Endothelial cell (in vitro differentiated cells): ENCODE measurements at places on chromosomes 4 and X. TPM values are rescaled to one million over a fixed set of nuclear protein-coding genes. Genes with fewer than 3 reads are reported as not detected.

Gene GLRA3
- total RNA-seq, result not detected

DNA sequence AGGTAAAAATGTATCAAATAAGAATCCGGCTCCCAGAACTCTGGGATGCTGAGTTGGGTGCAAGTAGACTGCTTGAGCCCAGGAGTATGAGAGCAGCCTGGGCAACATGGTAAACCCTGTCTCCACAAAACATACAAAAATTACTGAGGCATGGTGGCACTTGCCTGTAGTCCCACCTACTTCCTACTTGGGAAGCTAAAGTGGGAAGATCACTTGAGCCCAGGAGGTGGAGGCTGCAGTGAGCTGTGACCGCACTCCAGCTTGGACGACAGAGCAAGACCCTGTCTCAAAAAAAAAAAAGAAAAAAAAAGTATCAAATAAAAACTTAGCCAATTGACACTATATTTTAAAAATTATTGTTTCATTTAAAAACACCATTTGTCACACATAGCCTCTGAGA, 84.4 kb downstream of the FBXW7 start:
- no peak for DNase-seq

GRCh38 chr4:149972407-149972806, 105.8 kb upstream of the DCLK2 start:
- no peak for DNase-seq

- no peak for DNase-seq
Observed at GRCh38 chr4:8192748-8193738, 6.0 kb upstream of the SH3TC1 start.

GRCh38 chr4:137470806-137471205, 61.5 kb downstream of the PCDH18 start:
- DNase-seq, result no peak

- peak; percentile 6 for DNase-seq
Observed at GRCh38 chrX:145818186-145819113, 821 bp downstream of the SLITRK2 start.

Gene FGFBP2
- total RNA-seq, result not detected

Gene VEGFC
- total RNA-seq, result 0.92 TPM

DNA sequence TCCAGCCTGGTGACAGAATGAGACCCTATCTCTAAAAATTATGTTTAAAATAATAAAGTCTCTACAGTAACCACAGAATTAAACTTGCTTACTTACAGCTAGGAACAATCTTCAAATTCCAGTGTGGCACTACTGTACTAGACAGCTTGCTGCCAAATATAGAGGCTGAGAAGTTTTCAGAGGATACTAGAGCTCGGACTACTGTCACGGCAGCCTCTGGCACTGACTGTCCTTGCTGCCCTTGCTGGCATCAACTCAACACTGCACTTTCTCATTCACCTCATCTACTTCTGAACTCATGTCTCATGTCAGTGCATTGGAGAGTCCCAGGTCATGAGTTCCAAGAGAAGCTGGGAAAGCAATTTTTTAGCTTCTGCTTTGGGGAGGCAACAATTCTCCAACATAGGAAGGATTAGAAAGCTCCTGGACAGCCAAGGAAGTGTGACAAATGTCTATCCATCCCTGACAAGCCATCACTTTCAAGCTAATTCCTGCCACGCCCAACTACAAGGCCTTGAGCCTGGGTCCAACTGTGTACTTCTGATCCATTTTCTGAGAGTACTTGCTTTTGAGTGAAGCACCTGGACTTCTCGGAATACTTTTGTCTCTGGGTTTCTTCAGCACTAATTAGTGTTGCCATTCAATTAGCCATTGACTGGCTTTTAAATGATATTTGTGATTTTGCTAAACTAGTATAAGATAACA, 98.6 kb upstream of the NR3C2 start:
- DNase-seq, result no peak

- no peak for DNase-seq
Observed at GRCh38 chr4:67762086-67762485, 7.9 kb upstream of the GNRHR start.

DNA sequence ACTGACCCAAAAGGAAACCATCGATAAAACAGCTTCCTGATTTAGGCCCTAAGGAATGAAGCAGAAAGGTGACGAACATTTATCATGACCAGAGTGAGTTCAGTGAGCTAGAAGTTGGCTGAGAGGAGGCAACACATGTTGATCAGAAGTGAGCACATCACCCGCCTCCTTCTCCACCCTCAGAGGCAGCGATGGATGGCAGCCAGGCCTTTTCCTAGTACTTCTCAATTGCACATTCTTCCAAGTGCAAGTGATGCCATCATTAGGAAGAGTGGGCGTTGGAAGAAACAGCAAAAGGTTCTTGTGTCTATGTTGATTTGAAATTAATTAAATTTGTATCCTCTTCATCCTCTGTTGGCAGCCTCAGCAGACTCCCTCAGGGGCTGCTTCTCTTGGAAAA, 51.7 kb downstream of the TMEM154 start:
- DNase-seq, result no peak

Gene SYTL5
- total RNA-seq, result not detected

DNA sequence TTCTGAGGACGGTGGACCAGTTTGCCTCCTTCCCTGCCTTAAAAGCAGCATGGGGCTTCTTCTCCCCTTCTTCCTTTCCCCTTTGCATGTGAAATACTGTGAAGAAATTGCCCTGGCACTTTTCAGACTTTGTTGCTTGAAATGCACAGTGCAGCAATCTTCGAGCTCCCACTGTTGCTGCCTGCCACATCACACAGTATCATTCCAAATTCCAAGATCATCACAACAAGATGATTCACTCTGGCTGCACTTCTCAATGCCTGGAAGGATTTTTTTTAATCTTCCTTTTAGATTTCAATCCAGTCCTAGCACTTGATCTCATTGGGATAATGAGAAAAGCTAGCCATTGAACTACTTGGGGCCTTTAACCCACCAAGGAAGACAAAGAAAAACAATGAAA, 255.3 kb downstream of the RAPGEF2 start:
- DNase-seq, result no peak

DNA sequence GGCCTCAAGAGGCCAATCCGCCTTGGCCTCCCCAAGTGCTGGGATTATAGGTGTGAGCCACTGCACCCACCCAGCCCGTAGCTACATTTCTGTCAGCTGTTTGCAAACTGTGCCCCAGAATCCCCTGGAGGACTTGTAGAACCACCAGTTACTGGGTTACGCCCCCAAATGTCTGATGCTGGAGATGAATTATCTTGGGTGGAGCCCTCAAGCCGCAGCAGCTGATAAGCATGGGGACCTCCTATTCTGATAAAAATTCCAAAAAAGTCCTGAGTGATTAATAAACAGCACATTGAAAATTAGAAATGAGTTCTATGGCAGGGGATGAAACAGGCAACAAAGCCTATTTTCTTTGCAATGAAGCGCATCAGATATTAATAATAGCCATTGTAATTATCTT, 105.0 kb downstream of the PTTG2 start:
- DNase-seq, result no peak

GRCh38 chr4:172134521-172134920, 321.3 kb downstream of the GALNTL6 start:
- DNase-seq, result no peak

Gene DOK7
- total RNA-seq, result 0.69 TPM

DNA sequence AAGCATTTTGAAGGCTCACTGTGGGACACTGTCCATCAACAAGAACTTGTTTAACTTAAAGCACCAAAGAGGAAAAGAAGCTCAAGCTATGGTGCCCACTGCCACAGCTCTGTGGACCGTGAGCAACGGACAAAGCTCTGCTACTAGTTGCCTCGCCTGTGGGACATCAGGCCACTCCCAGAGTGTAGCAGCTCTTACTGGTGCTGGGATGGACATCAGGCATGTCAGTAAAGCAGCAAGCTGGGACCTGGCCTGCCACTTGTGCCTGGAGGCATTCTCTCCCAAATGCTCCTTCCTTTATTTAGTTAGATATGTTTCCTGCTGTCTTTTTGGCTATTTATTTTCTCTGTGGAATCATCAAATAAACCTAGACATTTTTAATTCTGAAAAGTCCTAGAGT, 46.7 kb downstream of the TMEM154 start:
- DNase-seq, result no peak

Gene SPIN2A
- 1.6 TPM for total RNA-seq

DNA sequence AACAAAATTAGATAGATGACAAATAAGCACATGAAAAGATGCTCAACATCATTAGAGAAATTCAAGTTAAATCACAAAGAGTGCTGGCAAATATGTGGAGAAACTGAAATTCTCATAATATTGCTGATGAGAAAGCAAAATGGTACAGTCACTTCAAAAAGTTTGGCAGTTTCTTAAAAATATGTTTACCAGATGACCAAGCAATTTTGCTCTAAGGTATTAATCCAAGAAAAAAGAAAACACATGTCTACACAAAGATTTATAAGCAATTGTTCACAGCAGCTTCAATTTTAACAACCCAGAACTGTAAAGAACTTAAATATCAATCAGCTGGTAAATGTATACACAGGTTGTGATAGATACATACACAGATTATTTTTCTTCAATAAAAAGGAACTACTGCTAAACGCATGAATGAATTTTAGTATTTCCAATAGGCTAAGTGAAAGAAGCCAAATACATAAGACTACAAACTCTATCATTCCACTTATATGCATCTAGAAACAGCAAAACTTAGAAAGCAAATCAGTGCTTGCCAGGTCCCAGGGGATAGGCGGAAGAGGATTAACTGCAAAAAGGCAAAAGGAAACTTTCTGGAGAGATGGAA, 11.7 kb downstream of the OTUD4 start:
- no peak for DNase-seq

Gene SSX4
- not detected for total RNA-seq

GRCh38 chr4:176193126-176193525, 2.3 kb downstream of the SPATA4 start:
- DNase-seq, result no peak

DNA sequence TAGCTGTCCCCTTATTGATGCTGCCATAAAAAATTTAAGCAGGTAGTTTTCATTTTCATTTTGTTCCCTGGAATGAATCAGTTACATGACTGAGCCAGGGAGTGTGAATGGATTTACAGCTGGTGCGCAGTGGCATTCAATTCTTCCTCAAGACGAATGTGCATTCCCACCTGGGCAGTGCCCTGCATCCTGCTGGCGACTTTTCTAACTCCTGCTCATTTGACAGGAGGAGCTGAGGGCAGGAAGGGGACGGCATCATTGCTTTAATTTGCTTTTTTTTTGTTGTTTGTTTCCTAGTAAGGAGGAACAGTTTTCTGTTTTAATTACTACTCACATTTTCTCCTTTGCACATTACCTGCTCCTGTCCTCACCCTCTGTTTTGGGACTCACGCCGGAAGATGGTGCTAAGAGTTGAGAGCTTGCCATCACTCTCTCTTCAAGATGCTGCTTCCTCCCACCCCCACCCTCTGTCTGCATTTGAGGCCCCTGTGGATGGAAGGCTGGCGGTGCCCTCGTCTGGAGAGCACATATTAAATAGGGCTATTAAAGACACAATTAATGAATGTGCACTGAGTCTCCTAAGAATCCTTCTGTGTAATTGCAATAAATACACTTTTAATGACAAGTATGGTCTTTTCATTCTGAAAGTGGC, 35.8 kb downstream of the PSAPL1 start:
- no peak for DNase-seq

DNA sequence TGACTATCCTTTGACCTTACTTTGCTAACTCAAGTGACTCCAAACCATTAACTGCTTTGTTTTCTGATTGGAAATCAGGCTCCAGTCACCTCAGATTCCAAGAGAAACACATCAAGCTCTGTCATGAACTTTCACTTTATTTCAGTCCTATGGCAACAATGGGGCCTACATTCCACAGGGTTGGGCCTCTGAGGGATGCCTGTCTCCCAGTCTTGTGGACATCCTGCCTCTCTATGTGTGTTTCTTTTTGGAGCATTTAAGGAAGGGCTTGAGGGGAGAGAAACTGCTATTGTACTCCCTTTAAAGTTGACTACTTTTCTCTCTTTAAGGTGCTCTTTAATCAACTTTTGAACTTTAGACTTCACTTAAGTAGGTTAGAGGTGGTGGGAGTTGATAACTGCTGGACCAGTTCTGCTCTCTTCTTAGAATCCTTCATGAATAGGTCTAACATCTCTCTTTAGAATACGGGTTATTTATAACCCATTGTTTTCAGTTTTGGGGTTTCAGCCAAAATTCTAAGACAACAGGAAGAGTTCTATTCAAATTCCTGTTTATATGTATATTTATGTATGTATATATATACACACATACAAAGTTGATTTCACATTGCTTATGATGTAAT, 274.3 kb upstream of the NR3C2 start:
- peak; percentile 19 for DNase-seq

Gene UBA1
- total RNA-seq, result 246 TPM

- DNase-seq, result no peak
Observed at GRCh38 chrX:131058136-131058868, at the start of gene ARHGAP36. Gene ARHGAP36, plus strand, starts transcription at chrX:131058346. Its CDS starts 23,320 bp downstream, at chrX:131081666.

DNA sequence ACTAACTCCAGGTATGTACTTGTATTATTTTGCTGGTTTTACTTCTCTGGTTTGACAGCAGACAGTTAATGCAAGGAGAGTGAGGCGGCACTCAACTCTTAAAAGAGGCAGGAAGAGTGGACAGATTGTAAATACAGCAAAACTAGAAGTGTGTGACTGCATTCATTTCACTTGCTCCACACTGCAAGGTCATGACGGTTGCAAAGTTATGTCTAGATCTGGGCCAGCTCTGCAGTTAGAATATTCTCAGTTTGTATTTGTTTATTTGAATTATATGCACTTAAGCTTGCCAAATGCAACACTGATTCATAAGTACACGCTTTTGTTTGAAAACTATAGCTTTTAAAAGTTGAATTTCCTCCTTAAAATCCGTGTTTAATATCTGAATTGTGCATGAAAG, 148.9 kb downstream of the STIM2 start:
- DNase-seq, result no peak

- no peak for DNase-seq
Observed at GRCh38 chr4:90951037-90951436, 823.8 kb downstream of the CCSER1 start.

Gene NDST4
- total RNA-seq, result not detected

GRCh38 chrX:136166221-136166855, 19.0 kb downstream of the FHL1 start:
- DNase-seq, result no peak

Gene SOX3
- total RNA-seq, result 0.49 TPM

DNA sequence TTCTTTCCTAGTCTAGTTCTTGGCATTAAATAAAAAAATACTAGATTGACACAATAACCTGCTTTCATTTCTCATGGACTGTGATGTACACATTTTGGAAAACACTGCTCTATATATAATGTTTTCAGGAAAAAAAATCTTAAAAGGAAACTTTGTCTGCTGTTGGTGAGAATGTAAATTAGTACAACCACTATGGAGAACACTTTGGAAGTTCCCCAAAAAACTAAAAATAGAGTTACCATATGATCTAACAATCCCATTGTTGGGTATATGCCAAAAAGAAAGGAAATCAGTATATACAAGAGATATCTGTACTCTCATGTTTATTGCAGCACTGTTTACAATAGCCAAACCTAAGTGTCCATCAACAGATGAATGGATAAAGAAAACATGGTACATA, 202.3 kb downstream of the PPP3CA start:
- DNase-seq, result no peak

DNA sequence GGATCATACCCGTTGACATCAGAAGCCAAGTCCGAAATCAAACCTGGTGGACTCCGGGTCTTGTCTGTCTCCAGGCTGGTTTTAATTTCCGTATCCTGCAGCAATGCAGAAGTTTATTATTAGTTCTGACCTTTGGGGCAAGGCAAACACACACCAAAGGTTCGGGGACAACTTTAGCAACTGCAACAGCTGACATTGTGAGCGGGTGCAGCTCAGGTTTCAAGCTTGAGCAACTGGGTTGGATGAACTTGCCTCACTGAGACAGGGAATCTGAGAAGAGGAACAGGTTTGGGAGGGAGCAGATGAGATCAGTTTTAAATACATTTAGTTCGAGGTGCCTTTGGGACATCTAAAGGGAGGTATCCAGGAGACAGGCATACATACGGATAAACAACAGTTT, 110.7 kb downstream of the GNL3L start:
- no peak for DNase-seq

Gene MAGEA1
- not detected for total RNA-seq

Gene KLHL34
- not detected for total RNA-seq
